Activated gamma-delta T cell (primary cell): ENCODE measurements at places on chromosomes 1 and 21.

GRCh38 chr21:38853421-38853919 is 47.7 kb downstream of the ETS2 start:
- no peak for DNase-seq

DNA sequence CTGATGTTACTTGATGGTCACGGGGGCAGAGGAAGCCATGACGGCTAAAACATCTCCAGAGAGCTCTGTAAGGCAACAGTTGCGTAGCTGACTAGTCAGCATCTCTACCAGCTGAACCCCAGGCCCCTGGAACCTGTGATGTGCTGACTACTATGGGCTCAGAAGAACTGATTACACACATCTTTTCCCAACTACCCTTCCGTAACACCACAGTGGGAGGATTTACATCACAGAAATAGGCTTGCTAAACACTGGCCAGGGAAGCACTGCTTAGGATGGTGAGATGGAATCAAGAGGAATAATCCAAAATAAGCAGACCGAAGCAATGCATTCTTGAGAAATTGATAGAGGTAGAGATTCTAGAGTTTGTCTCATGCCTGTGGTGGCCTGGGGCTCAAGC is 122.5 kb downstream of the SMYD2 start:
- DNase-seq: no peak

GRCh38 chr1:205826016-205826806 is 13.2 kb upstream of the SLC41A1 start:
- DNase-seq: no peak

GRCh38 chr1:24775916-24776315 is 30.7 kb downstream of the CLIC4 start:
- DNase-seq: no peak

DNA sequence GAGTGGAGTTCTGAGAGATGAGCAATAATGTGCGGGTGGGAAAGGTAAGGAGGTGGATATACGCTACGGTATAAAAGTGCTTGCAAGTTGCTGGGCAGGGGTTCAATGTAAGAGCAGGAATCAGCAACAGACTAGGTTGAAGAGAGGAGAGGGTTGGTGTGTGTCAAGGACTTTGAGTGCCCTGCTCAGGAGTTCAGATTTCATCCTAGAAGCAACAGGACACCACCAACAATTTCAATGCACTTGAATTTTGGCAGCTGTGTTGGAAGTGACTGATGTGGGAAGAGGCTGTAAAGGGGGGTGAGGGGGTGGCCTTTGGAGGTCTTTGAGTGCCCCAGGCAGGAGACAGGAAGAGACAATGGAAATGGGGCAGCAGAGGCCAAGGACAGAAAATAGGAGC is 57.3 kb downstream of the RHOU start:
- DNase-seq: no peak
